CD4-positive, alpha-beta T cell treated with Interleukin-1 beta for 1 hour (primary cell): ENCODE measurements at places on chromosomes 6 and 20.
A peak's percentile ranks its signal among the peaks of the same experiment; 100 is the strongest.

DNA sequence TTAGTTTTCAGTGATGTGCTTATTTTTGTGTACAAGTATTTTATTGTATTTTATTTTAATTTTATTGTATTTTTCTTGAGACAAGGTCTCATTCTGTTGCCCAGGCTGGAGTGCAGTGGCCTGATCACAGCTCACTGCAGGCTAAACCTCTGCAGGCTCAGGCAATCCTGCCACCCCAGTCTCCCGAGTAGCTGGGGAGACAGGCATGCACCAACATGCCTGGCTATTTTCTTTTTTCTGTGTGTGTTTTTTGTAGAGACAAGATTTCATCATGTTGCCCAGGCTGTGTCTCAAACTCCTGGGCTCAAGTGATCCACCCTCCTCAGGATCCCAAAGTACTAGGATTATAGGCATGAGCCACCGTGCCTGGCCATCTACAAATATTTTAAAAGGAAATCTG lies 146.3 kb downstream of the MANEA start:
- no peak for DNase-seq

DNA sequence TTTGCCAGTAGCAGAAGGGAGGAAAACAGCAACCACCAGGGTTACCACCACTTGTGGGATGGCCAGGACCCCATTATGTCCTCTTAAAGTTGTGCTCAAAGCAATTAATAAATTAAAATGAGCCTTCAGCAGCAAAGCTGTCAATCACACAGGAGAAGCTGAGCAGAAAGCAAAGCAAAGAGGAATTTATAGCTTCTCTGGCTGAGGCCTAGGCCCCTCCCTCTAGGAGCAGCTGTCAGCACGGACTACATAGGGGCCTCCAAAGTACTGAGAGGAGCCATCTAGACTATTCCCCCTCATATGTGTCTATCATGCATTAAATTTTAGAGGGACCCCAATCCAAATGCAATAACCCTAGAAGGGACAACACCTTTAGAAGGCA lies 6.4 kb downstream of the CCND3 start:
- no peak for DNase-seq

- DNase-seq, result no peak
These were observed 48.6 kb downstream of the KDM1B start for GRCh38 chr6:18203786-18204185.

GRCh38 chr6:156778454-156779205 lies 1.5 kb downstream of the ARID1B start:
- peak; percentile 46 for DNase-seq

DNA sequence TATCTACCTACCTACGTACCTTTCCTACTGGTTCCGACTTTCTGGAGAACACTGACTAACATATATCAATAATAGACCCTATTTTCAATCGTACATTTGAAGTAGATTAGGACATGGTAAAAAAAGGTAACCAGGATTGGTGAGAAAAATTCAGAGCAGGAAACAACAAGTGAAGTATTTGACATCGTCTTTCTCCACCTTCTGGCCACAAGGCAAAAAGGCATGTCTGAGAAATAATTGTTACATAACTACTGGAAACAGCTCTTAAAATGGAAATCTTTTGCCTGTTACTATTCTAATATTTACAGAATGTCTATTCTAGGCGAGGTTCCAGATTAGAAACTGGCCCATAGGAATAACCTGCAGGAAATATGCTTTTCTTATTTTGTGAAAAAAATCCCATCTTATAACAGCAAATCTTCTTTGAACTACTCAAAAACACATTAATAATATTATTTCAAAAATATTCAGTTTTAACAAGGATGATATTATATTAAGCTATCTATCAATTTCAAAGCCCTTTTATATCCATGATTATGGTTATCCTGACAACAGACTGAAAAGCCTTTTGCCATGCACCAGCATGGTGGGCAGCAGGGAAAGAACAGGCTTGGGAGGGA lies 80.8 kb downstream of the RCAN2 start:
- DNase-seq, result peak; percentile 35
